Progenitor cell of endocrine pancreas (in vitro differentiated cells): ENCODE measurements at places on chromosomes 3 and 15. TPM values are rescaled to one million over a fixed set of nuclear protein-coding genes. Genes with fewer than 3 reads are reported as not detected.

DNA sequence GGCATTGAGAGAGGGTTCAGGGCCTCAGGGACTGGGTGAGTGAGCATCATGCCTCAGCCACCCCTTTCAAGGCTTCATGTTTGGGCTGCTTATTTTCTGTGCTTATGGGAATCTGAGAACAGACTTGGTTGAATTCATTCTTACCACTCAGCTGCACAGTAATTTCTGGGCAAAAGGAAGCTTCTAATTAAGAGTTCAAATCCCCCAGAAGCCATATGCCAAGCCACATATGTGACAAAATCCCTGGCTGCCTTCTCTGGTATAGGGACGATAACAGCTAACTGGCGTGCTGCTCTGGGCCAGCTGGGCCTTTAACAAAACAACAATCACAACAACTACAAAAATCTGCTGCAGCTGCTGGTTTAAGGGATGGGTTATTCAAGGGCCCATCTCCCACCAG lies 181.0 kb upstream of the ANKRD28 start:
- no peaks in the 10 kb centered on the region for H3K36me3 ChIP-seq
- H3K27me3 ChIP-seq, result no peaks in the 10 kb centered on the region
- DNase-seq, result no peak
- no peak overlapping the region for H3K27ac ChIP-seq
- no peak overlapping the region for H3K4me3 ChIP-seq
- H3K4me1 ChIP-seq, result peaks cover 8% of the 10 kb centered on the region

DNA sequence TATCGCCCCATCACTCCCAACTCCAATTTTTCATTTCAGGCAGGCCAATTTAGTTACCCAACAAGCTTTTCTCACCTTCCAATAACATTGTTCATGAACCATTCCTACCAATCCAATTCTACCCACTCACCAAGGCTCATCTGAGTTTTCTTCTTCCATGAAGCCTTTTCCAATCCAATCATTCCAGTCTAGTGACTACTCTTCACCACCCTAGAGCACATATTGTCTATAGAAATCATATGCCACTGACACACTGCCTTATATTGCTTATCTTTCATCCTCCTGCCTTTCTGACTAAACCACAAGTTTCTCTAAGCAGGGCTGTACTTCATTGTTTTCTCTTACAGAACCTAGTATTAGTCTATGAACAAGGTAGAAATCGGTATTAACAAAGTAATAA lies 11.4 kb downstream of the CCDC14 start:
- peaks cover 13% of the 10 kb centered on the region for H3K4me1 ChIP-seq
- peaks cover 13% of the 10 kb centered on the region for H3K36me3 ChIP-seq
- DNase-seq, result no peak
- no peak overlapping the region for H3K27ac ChIP-seq

GRCh38 chr3:149506965-149507364 lies 32.5 kb downstream of the TM4SF4 start:
- H3K27me3 ChIP-seq, result no peaks in the 10 kb centered on the region
- H3K4me1 ChIP-seq, result peaks cover 23% of the 10 kb centered on the region
- H3K27ac ChIP-seq, result peak overlapping the region; percentile 29
- DNase-seq, result no peak
- H3K36me3 ChIP-seq, result peaks cover 2% of the 10 kb centered on the region

GRCh38 chr3:4426782-4427344 lies 40.2 kb downstream of the SUMF1 start:
- DNase-seq, result no peak
- peaks cover 7% of the 10 kb centered on the region for H3K36me3 ChIP-seq
- no peak overlapping the region for H3K27ac ChIP-seq
- H3K4me1 ChIP-seq, result peaks cover 11% of the 10 kb centered on the region
- no peak overlapping the region for H3K4me3 ChIP-seq
- no peaks in the 10 kb centered on the region for H3K27me3 ChIP-seq

The C3orf70 gene
- 5.8 and 5.9 TPM in 2 replicates for total RNA-seq

The GHRL gene
- 31.8 and 45.8 TPM in 2 replicates for total RNA-seq

The PPARG gene
- 17.1 and 17.5 TPM in 2 replicates for total RNA-seq

DNA sequence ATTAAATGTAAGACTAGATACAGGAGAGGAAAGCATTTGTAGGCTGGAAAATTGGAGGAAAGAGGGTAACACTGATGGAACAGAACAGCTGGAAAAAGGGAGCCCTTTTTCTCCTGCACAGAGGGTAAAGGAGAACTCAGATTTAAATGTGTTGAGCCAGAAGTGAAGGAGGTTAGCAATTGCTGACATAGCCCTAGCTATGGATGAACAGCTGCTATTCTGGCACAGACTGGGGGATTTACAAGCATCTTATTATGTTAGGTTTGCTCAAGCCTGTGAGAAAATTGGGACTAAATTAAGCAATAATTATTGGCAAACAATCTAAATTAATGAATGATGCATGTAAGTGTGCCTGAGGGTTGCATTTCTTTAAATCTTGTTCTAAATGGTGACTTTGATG lies 40.6 kb upstream of the PRR20G start:
- H3K36me3 ChIP-seq, result no peaks in the 10 kb centered on the region
- H3K27me3 ChIP-seq, result peaks cover 35% of the 10 kb centered on the region
- DNase-seq, result no peak
- H3K4me3 ChIP-seq, result no peak overlapping the region

The P4HTM gene
- total RNA-seq, result 45.3 and 48.4 TPM in 2 replicates

The MOBP gene
- not detected in 2 replicates for total RNA-seq

GRCh38 chr15:25947323-25948314 lies 84.5 kb upstream of the ATP10A start:
- no peak overlapping the region for H3K27ac ChIP-seq
- H3K4me1 ChIP-seq, result peaks cover 3% of the 10 kb centered on the region
- DNase-seq, result no peak
- H3K4me3 ChIP-seq, result no peak overlapping the region
- H3K27me3 ChIP-seq, result peaks cover 3% of the 10 kb centered on the region

- no peaks in the 10 kb centered on the region for H3K4me1 ChIP-seq
- H3K36me3 ChIP-seq, result no peaks in the 10 kb centered on the region
- H3K27ac ChIP-seq, result no peak overlapping the region
- no peak for DNase-seq
- H3K27me3 ChIP-seq, result no peaks in the 10 kb centered on the region
Measured at GRCh38 chr3:82473864-82474541, 712.6 kb upstream of the GBE1 start.

The GOLGA8J gene
- total RNA-seq, result not detected in 2 replicates

The FBXL22 gene
- 0.29 and 0.31 TPM in 2 replicates for total RNA-seq
